ENCODE measurements at places on chromosomes 12 and 14.

DNA sequence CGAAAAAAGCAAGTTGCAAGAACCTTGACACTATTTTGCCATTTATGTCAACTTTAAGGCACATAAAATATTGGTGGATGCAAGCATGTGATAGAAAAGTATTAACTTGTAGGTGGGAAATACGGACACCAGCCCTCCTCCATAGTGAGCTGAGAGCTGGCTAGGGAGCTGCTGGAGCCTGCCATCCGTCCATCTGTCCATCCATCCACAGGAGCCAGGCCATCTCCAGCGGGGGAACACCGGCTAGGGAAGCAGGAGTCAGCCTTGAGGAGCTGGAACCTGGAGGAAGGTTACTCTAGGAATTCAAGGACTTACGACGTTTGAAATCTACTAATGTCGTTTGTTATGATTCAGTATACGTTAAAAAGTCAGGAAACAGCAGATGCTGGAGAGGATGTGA is 120.7 kb upstream of the C14orf180 start:
- DNase-seq, result no peak

DNA sequence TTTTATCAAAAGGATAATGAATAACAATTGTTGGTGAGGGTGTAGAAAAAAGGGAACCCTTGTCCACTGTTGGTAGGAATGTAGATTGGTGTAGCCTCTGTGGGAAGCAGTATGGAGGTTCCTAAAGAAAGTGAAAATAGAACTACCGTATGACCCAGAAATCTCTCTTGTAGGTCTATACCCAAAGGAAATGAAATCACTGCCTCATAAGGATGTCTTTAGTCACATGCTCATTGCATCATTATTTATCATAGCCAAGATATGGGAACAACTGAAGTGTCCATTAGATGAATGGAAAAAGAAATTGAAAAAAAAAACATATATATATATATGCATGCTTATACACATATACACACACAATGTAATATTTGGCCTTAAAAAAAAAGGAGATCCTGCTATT is 158.8 kb upstream of the NPAS3 start:
- DNase-seq, result no peak

DNA sequence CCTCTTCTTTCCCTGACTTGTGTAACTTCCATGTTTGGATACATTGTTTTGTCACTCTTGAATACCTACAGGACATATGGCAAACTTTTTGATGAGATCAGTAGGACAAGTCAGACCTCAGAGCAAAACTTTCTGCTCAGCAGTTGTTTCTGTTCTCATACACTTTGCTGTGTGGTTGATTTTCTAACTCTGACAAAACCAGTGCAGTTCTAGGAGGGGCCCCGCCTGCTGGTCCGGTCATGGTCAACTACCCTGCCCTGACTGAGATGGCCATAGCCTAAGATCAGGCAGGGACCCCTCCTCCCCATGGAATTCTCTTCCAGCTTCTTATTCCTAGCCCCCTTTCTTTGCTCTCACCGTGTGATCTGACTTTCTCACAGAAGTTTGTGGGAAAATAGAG is 92.8 kb downstream of the OTOGL start:
- no peak for DNase-seq

- peak; percentile 76 for DNase-seq
These were observed 41.3 kb downstream of the CCNK start for GRCh38 chr14:99522457-99522891.

- no peak for DNase-seq
These were observed 13.3 kb downstream of the DICER1 start for GRCh38 chr14:95143808-95144620.
